Spleen (tissue), 13 donors: ENCODE measurements at places on chromosomes 5 and 9.

- no peak for DNase-seq
Measured at GRCh38 chr9:35732800-35733541, 505 bp downstream of the CREB3 start.

- no peak for DNase-seq
Measured at GRCh38 chr5:73278693-73279092, 105.7 kb downstream of the TMEM174 start.

GRCh38 chr9:123998278-123998925 is 13.2 kb upstream of the LHX2 start:
- no peak for DNase-seq

DNA sequence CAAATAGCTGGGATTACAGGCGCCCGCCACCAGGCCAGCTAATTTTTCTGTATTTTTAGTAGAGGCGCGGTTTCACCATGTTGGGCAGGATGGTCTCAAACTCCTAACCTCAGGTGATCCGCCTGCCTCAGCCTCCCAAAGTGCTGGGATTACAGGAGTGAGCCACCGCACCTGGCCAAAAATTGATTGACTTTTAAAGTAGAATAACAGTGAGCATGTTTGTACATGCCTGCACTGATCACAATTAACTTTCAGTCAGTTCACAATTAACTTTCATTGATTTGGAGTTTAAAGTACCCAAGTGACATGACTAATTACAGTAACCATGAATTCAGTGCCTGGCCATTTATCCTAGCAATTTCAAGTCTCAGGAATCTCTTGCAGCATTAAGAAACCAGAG is 61.3 kb downstream of the ANKH start:
- no peak for DNase-seq

GRCh38 chr5:98173334-98173733 is 600.1 kb upstream of the RGMB start:
- DNase-seq: no peak

GRCh38 chr5:139468421-139468931 is 2.3 kb upstream of the SMIM33 start:
- DNase-seq: no peak

DNA sequence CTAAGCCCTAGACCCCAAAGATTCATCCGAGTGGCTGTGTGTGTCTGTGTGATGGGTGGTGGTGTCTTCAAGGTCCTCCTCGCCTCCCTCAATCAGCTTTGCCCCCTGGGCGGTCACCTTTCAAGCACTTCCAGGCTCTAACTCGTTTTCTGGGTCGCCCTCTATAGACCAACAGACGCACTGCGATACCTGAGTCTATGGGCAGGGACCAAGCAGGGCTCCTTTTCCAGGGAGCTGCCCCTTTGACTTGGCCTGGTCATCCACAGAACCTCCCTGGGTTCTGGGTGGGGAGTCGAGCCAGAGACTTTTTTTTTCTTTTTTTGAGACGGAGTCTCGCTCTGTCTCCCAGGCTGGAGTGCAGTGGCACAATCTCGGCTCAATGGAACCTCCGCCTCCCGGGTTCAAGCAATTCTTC is 1.1 kb downstream of the SLC27A4 start:
- DNase-seq: peak; percentile 79

DNA sequence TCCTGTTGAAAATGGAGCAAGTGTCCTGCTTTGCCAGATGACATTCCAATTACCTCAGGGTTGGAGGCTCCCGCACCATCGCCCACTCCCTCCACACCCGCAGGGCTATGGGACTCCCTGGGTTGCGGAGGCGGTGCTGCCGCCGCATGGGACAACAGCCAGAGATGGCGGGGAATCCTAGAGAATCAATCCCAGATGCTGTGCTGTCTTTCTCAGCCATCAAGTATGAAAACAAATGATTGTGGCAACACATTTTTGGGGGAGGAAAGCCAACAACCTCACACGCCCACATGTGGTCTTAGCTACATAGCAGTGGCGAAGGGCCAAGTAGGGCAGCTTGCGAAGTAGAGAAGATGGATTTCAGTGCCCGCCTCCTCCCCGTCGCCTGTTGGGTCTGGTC is 46.7 kb downstream of the IL31RA start:
- DNase-seq: no peak

DNA sequence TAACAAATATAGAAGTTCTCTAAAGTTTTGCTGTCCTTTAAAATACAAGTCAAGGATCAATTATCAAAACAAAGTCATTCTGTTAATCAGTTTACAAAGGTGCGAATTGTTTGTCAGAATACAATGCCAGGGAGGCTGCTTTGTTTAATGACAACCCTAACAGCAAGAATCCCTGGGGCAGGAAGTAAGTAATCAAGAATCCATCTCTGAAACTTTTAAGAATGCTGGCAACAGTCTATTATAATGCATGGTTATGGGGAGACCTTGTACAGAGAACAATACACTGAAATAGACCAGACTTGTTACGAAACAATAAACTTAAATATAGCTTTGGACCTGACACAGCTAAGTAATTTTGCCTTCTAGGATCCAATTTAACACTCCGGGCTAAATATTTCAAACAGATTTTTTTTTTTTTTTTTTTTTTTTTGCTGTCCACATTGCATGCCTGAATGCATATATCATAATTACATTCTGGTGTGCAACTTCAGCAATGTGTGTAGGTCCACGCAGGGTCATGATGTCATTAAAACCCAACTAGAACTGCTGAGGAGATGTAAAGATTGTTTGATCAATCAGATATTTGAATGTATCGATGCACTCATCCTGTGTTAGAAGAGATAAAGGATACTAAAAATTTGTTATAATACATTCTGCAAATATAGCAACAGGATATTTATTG is 421.3 kb downstream of the CETN3 start:
- DNase-seq: no peak

DNA sequence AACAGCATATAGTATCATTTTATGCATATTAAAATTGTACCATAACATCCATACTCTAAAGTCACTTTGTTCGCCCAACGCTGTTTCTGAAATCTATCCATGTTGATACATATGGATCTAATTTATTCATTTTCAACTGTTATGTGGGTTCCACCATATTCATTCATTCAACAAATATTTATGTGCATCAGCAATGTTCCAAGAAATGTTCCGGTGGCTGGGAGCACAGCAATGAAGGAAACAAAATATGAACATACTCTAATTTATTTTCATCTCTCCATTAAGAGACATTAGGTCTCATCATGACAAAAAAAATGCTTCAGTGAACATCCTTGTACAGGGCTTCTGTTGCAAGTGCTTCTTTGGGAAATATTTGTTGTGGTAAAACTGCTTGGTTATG is 75.4 kb downstream of the MARCHF3 start:
- no peak for DNase-seq

DNA sequence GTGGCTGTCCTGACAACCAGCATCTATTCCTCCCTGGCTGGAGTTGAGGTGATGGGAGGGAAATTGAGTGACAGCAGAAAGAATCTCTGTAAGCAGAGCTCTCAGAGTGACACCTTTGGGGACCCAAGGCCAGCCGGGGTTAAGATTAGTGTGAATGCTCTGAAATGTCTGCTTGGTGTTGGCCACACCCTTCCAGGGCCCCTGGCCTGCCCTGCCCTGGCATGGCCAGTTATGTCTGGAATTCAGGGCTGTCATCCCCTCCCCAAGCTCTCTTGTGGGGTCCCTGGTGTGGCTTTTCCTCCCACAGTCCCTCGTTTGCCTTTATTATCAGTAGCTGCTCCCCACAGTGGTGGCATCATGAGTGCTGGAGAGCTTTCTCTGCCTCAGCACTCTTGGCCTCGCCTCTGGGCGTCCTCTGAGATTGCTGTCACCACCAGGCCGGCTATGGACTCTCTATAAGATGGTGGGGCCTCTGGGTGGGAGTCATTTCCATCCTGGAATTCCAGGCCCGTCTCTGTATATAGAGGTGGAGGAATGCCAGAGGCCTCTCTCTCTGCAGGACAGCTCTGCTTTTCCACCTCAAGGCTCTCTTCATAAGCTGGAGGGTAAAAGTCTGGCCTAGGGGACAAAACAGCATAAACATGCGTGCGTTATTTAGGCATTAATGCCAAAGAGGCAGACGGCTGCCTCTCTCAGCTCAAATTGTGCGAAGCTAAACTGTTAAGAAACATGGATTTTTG is 3.6 kb downstream of the TMEM252 start:
- no peak for DNase-seq

- DNase-seq: no peak
Measured at GRCh38 chr9:110555551-110556331, 23.8 kb downstream of the SVEP1 start.
